Muscle of arm (tissue), 14 donors: ENCODE measurements at places on chromosomes 4 and X. TPM values are rescaled to one million over a fixed set of nuclear protein-coding genes. Genes with fewer than 3 reads are reported as not detected.

Gene ZXDB
- 6.0 TPM for polyA plus RNA-seq

Gene PGAM4
- polyA plus RNA-seq = not detected

Gene REELD1
- polyA plus RNA-seq = not detected

GRCh38 chr4:2859514-2859913 is 15.9 kb downstream of the ADD1 start:
- no peak for DNase-seq

- no peak for DNase-seq
Measured at GRCh38 chr4:140094438-140095420, 59.3 kb downstream of the MAML3 start.

- peak; percentile 19 for DNase-seq
Measured at GRCh38 chrX:34300871-34301270, 168.8 kb upstream of the FAM47A start.

- no peak for DNase-seq
Measured at GRCh38 chr4:139304920-139305319, 2.6 kb upstream of the NDUFC1 start.

- no peak for DNase-seq
Measured at GRCh38 chr4:38482696-38483095, 181.3 kb upstream of the KLF3 start.

GRCh38 chr4:185318679-185319078 is 77.0 kb downstream of the LRP2BP start:
- DNase-seq = no peak

GRCh38 chr4:63460075-63460474 is 949.2 kb downstream of the TECRL start:
- no peak for DNase-seq

- DNase-seq = no peak
Measured at GRCh38 chrX:96538104-96538725, 146.4 kb upstream of the DIAPH2 start.

- DNase-seq = peak; percentile 14
Measured at GRCh38 chr4:176002007-176002613, 63.5 kb upstream of the WDR17 start.

GRCh38 chrX:21623778-21624501 is 34.2 kb downstream of the KLHL34 start:
- no peak for DNase-seq
